NCI-H2107 (cell line): ENCODE measurements at places on chromosomes 6 and 20.

- DNase-seq: no peak
These were observed 48.2 kb upstream of the MLN start for GRCh38 chr6:33851959-33852358.

- DNase-seq: no peak
These were observed 14.7 kb downstream of the UBE2V1 start for GRCh38 chr20:50098259-50098658.

- no peak for DNase-seq
These were observed 400.0 kb upstream of the CDH4 start for GRCh38 chr20:60851826-60852704.

GRCh38 chr20:4341804-4342485, 326.6 kb upstream of the RNF24 start:
- DNase-seq: no peak

- DNase-seq: peak; percentile 70
These were observed 717 bp upstream of the ASF1A start for GRCh38 chr6:118893064-118893806.

DNA sequence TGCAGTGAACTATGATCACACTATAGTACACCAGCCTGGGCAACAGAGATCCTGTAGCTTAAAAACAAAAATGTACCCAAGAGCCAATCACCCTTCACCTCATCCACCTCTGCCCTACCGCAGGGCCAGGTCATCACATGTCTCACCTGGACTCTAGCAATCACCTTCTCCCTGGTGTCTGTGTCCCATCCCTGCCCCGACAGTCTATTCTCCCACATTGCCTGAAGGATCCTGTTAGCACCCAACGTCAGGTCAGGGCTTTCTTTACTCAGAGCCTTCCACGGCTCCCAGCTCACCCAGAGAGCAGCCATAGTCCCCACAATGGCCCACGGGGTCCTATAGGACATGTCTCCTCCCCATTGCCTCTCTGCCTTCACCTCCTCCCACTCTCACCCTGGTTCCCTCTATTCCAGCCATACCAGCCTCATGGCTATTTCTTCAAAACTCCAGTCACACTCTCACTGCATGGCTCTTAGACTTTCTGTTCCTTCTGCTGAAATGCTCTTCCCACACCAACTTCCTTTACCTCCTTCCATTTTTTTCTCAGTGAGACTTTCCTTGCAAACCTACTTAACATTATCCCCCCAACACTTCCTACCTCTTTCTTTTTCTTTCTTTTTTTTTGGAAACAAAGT, 22.5 kb upstream of the ARFGEF2 start:
- DNase-seq: no peak

DNA sequence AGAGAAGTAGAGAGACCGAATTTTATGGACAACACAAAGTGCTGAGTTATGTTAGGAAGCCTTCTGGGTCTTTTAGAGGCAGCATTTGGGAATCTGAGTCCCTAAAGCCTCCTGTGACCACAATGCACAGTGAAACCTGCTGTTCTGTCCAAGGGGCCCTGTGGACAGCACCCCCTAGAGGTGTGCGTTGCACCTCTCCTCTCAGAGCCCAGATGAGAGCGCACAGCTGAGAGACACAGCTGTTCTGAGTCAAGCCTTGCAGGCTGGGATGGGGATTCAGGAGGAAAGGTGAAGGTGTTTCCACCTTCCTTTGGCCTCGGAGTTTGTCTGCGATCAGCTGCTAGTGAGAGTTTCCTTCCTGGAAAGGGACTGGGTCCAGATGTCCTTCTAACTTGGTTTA, 13.0 kb downstream of the PCK1 start:
- no peak for DNase-seq

DNA sequence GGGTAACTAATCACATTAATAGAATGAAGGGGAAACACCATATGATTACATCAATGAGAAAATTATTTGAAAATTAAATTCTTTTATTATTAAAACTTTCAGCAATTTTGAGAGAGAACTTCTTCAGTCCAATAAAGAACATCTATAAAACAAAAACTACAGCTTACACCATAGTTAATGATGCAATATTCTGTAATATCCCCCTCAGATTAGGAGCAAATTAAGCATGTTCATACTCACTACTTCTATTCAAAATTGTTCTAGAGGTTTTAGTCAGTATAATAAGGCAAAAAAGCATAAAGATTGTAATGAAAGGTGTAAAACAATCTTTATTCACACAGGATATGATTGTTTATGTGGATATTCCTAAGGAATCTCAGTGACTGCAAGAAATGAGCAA, 465.4 kb downstream of the CD109 start:
- DNase-seq: no peak

GRCh38 chr6:16049168-16049567, 79.7 kb upstream of the MYLIP start:
- no peak for DNase-seq

- no peak for DNase-seq
These were observed 987.5 kb downstream of the HACE1 start for GRCh38 chr6:103872233-103872632.

GRCh38 chr6:32439602-32440214, at the start of gene HLA-DRA:
Gene HLA-DRA, plus strand, starts transcription at chr6:32439887. Its CDS starts 64 bp downstream, at chr6:32439951.
- no peak for DNase-seq

DNA sequence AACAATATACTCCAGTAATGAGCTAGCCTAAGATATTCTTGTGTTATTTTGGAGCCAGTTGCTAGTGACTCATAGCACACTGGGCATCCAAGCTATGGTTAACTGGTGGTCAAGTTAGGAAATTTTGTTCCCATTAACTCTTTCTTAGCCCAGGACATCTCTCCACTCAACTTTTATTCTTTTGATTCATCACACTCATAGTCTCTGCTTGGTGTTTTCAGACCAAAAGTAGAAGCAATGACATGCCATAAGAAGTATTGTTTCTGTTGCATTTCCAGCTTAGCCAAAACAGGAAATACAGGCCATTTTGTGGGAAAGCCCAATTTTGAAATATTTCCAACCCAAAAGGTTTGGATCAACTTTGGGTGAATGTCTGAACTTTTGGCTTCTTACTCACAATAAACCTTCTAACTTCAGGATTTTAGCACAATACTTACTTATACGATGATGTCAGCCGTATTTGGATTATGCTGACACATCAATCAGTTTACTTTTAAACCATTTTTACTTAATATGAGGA, 31.6 kb upstream of the CCN2 start:
- no peak for DNase-seq

GRCh38 chr6:47145212-47145611, 103.1 kb upstream of the ADGRF1 start:
- no peak for DNase-seq
